ENCODE measurements at places on chromosomes 2 and 18.

DNA sequence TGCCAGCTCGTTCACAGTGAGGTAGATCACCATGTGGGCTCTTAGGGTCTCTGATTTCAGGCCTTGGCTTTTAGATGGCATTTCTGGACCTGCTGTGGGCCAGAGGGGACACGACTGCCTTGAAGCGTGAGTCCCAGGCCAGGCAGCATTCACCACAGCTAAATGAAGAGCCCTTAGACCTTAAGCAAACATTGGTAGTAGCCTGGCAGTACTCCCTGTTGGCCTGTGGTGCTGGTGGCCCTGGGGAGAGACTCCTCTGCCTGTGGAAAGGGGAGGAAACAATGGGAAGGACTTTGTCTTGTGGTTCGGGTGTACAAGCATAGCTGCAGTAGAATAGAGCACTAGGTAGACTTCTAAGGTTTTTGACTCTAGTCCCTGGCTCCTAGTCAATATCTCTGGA is 456.0 kb upstream of the DCC start:
- no peak for DNase-seq

GRCh38 chr2:223863491-223863890 is 26.1 kb upstream of the AP1S3 start:
- no peak for DNase-seq

GRCh38 chr2:120555092-120555491 is 180.6 kb upstream of the GLI2 start:
- no peak for DNase-seq

GRCh38 chr2:234635284-234635683 is 138.4 kb upstream of the ARL4C start:
- DNase-seq = no peak

DNA sequence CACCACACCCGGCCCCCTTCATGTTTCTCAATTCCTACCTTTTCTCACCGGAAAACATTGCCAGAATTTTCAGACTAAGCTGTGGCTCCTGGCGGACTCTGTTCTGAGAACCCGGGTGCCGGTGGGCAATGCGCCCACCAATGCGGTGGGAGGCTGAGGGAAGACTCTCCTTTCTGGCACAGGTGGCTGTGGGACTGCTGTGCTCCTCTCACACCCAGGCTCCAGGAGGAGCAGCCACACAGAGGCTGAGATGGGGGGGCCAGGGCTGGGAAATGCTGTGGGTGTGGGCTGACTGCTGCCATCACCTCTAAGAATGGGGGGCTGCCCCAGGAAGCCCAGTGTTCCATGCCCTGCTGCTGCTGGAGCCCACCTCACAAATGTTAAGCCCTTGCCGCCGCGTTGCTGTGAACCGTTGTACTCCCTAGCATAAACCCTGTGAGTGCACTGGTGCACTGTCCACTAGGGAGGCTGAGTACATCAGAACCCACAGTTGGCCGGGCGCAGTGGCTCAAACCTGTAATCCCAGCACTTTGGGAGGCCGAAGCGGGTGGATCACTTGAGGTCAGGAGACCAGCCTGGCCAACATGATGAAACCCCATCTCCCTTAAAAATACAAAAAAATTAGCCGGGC is 152.6 kb downstream of the LDLRAD4 start:
- no peak for DNase-seq

DNA sequence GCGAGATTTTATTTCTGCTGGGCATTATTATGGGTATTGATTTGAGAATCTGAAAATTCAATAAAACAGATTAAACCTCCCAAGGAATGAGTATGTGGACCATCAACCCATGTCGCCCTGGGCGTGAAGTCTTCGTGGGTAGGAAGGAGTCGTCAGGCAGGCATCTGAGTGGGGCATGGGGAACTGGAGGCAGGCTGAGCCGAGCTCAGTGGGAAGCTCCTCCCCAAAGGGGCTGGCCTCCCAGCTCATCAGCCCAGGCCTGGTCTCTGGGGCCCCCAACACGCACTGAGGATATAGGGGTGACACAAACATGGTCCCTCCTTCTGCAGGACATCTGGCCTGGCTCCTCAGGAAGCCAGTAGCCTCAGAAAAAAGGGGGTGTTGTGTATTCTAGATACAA is 265.2 kb downstream of the TFCP2L1 start:
- DNase-seq = no peak

GRCh38 chr2:158138255-158138654 is 36.6 kb downstream of the UPP2 start:
- DNase-seq = no peak

DNA sequence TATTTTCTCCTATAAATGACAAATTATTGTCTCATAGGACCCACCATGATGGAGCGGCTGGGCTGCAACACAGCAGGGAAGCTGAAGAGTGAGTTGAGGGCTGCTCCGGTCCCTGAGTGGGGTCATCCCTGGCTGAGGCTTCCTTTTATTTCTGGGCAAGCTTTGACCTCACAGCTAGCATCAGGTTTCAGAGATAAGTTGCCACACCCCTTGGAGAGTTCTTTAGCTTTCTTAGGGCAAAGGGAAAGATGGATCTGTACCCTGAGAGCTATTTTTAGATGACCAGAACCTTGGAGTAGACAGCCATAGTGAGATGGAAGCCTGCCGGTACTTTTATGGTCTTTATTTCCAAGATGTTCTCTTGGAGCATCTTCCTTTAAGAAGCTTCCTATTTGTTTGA is 11.5 kb downstream of the MYL1 start:
- DNase-seq = no peak

- DNase-seq = no peak
Measured at GRCh38 chr18:28331551-28331950, 154.6 kb upstream of the CDH2 start.

GRCh38 chr2:207750345-207750744 is 19.4 kb downstream of the FZD5 start:
- no peak for DNase-seq

GRCh38 chr2:144027593-144027992 is 492.3 kb downstream of the ZEB2 start:
- DNase-seq = no peak

DNA sequence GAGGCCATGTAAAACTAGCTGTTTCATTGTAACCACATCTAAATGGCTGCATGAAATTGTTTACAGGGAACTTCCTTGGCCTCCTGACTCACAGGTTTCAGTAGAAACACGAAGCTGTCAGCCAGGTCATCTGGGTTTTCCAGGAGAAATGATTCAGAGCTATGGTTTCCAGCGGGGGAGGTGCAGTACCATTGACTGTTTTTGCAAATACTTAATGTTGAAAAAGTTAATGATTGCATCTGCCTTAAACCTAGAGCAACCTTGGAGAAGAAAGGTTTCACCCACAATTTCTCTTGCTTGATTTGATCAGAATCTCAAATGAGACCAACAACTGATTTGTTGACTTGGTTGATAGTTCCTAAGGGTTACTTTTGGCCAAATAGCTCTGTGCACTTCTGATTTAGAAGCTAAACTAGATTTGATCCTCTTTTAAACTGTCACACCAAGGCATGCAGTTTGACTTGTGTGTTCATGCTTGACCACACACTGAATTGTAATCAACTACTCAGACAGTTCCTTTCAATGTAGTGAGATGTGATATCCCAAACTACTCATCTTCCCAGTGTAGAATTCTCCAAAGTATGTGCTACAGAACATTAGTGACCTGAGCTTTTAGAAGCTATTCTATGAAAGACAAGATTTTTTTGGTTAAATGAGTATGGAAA is 193.5 kb upstream of the CHST9 start:
- no peak for DNase-seq

DNA sequence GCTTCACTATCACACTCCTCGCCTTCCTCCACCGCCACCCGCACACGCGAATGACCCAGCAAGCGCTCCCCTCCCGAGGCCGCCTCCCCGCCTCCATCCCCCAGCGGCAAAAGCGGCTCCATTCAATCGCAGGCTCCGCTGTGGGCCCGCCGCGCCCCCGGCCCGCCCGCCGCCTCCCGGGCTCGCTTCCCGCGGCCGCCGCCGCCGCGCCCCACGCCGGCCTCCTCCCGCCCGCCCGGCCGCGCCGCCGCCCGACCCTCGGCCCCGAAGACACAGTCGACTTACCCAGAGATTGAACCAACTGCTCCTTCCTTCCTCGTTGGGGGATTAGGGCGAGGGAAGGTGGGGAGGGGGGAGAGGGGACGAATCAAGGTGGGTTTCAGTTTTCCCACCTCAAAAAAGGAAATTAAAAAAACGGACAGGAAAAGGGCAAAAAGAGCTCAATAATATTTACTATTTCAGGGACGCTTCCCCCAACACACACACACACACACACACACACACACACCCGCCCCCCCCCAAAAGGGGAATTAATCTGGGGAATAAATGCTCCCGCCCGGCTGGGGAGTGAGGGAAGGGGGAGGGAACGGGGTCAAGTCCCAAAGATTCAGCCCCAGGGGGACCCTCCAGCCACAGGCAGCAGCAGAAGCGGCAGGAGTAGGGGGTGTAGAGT is 743 bp downstream of the XPO1 start:
- DNase-seq = peak; percentile 5

GRCh38 chr2:81739966-81740365 is 1435.4 kb upstream of the LRRTM1 start:
- DNase-seq = no peak

- DNase-seq = no peak
Measured at GRCh38 chr2:232288489-232289030, 90.0 kb upstream of the ALPP start.

DNA sequence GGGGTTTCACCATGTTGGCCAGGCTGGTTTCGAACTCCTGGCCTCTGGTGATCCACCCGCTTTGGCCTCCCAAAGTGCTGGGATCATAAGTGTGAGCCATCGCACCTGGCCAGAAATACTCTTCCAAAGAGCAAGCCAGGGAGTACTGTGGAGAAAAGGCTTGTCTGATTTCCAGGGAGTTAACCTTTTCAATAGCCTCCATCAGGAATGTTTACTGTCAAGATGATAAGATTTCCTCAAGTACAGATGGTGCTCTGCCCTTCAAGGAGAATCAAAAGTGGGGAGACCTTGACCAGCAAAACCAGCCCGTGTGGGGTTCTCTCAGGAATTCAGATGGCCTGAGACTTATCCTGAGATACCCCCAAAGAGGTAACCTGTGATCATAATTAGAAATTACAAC is 237.2 kb downstream of the PRKCE start:
- DNase-seq = no peak

DNA sequence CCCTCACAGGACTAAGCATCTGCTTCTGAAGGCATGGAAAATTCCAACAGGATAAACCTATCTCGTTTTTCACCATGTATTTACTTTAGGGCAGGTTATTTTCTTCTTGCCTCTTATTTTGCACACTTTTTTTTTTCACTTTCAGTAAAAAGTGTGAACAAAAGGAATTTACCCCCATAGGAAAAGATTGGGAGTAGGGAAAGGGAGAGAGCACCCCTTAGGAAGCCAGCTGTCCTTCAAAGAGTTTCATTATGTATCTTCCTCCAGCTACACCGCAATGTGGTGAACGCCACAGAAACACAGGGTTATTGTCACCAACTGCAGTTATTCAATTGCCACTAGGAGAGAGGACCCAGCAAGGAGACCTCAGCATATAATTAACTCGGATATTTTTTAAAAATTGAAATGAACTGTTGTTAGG is 286.2 kb upstream of the VRK2 start:
- no peak for DNase-seq

GRCh38 chr2:101132202-101132601 is 19.0 kb downstream of the TBC1D8 start:
- no peak for DNase-seq

- no peak for DNase-seq
Measured at GRCh38 chr2:24875272-24875671, 44.8 kb downstream of the ADCY3 start.

- DNase-seq = no peak
Measured at GRCh38 chr18:55100817-55101457, 141.7 kb upstream of the CCDC68 start.

DNA sequence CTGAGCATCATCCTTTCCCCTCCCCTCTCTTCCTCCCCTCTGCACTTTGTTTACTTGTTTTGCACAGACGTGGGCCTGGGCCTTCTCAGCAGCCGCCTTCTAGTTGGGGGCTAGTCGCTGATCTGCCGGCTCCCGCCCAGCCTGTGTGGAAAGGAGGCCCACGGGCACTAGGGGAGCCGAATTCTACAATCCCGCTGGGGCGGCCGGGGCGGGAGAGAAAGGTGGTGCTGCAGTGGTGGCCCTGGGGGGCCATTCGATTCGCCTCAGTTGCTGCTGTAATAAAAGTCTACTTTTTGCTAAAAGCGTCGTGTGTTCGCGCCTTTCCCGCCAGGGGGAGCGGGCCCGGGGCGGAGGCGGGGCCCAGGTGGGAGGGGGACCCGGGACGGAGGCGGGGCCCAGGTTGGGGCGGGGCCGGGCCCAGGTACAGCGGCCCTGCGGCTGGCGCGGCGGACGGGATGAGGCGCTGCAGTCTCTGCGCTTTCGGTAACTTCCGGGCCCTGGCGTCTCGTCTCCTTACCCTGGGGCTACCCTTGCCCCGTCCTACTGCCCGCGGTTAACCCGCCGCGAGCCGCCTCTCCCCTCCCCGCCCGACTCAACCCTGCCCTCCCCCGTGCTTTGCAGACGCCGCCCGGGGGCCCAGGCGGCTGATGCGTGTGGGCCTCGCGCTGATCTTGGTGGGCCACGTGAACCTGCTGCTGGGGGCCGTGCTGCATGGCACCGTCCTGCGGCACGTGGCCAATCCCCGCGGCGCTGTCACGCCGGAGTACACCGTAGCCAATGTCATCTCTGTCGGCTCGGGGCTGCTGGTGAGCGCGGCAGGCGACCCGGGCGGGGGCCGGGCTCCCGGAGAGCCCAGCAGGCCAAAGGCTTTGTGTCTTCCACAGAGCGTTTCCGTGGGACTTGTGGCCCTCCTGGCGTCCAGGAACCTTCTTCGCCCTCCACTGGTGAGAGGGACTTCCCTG is at the start of gene KRTCAP3:
TSS of gene KRTCAP3 (plus strand) at position 424 of the 962 bp plus-strand sequence. CDS start at position 456, 32 bp downstream.
- DNase-seq = no peak

- DNase-seq = no peak
Measured at GRCh38 chr2:69043736-69044400, 30.9 kb downstream of the ANTXR1 start.

- DNase-seq = no peak
Measured at GRCh38 chr2:29245742-29246382, 130.6 kb downstream of the CLIP4 start.

DNA sequence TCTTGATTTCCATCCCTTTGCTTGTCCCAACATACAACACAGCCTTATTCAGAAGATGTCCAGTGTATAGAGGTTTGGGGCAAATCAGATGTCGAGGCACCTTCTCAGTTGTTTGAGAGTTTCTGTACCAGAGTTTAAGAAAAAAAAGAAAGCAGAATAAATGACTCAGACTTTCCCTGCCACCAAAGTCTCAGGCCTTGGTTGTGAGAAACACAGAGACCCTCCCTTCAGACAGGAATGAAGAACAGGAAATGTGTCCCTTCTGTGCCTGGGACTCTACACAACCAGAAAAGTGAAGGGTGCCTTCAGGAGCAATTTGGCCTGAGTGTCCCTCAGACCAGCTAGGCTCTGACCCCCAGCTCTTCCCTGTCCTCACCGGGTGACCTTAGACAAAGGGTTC is 37.3 kb upstream of the REL start:
- no peak for DNase-seq

DNA sequence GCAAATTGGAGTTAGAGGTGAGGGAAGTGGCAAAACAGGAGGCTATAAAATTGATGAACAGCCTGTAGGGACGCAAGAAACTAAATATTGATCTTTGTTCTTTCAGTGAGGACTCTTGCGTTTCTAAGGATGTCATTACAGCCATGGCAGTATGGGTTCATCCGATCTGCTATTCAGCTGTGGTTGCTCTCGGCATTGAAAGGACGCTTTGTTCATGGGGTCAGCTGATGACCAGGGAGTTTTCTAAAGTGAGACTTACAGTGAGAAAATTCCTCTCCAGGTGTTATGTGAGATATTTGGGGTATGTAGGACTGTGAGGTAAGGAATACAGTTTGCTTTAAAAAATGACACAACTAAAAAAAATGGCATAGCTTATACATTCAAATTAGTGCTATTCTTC is 52.7 kb upstream of the PELI1 start:
- DNase-seq = no peak

- no peak for DNase-seq
Measured at GRCh38 chr2:42804891-42805290, 12.5 kb upstream of the HAAO start.
